ENCODE measurements at places on chromosomes 3 and 15.

DNA sequence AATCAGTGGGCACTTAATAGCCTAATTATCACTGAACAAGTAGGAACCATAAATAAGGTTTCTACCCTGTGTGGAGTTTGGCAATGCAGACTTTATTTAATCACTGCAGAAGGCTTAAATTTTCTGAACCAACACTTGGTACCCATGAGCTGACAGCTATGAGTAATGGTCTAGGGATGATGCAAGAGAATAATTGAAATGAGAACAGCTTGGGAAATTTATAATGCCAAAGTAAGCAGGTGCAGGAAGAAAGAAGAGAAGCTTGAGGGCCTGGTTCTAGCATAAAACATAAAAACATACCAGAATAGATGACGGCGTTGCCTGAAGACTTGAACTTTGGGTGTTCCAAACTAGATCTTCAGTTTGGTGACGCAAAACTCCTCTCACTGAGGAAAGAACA, 67.0 kb downstream of the IMPG2 start:
- no peak for DNase-seq

- DNase-seq, result no peak
Observed at GRCh38 chr3:193470710-193471109, 84.0 kb downstream of the ATP13A4 start.

GRCh38 chr3:45309876-45310275, 78.5 kb upstream of the LARS2 start:
- DNase-seq, result no peak

GRCh38 chr15:56817321-56818080, 84.2 kb upstream of the ZNF280D start:
- no peak for DNase-seq

DNA sequence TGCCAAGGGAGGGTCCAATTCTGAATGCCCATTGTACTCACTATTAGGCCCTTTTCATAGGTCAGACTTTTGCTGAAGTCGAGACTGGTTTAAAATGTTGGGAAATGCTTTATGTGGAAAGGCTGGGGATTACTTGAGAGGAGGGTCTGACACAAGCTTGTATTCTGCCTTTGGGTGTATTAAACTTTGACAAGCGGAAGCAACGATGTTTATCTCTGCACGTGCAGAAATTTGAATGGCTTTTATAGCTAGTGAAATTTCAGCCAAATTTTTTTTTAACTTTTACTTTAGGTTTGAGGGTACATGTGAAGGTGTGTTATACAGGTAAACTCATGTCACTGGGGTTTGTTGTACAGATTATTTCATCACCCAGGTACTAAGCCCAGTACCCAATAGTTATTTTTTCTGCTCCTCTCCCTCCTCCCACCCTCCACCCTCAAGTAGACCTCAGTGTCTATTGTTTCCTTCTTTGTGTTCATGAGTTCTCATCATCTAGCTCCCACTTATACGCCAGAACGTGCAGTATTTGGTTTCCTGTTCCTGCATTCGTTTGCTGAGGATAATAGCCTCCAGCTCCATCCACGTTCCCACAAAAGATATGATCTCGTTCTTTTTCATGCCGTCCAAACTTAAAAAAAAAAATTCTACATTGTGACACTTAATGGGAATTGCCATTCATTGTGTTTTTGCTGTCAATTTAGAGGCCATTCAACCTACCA, 223.0 kb upstream of the BHLHE40 start:
- no peak for DNase-seq

GRCh38 chr3:196962930-196963630, 5.6 kb downstream of the PIGZ start:
- no peak for DNase-seq

DNA sequence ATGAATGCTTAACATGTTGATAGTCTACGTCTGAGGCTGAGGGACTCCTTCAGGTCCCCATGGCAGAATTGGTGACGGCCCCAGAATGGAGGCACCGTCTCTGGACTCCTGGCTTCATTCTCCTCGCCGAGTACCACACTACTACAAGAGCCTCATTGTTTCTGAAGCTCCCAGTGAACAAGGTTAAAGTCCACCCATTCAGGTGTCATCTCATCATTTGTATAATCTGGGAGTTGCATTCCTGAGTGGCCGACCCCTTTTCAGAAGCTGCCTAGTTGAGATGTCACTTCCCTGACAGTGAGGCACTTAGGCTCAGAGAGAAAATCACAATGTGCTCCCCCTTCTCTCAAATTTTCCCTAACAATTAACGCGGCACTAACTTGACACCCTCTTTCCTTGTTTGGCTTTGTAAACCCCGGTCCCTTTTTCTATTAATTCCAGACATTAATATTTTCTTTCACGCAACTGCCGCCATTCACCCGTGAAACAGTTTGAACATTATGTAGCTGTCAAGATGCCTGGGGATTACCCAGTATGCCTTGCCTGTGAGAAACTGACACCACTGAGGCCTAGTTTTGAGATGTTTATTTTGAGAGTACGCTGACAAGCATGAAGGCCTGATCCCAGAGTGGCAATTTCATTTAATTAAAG, 105.6 kb downstream of the MCTP2 start:
- DNase-seq, result no peak

DNA sequence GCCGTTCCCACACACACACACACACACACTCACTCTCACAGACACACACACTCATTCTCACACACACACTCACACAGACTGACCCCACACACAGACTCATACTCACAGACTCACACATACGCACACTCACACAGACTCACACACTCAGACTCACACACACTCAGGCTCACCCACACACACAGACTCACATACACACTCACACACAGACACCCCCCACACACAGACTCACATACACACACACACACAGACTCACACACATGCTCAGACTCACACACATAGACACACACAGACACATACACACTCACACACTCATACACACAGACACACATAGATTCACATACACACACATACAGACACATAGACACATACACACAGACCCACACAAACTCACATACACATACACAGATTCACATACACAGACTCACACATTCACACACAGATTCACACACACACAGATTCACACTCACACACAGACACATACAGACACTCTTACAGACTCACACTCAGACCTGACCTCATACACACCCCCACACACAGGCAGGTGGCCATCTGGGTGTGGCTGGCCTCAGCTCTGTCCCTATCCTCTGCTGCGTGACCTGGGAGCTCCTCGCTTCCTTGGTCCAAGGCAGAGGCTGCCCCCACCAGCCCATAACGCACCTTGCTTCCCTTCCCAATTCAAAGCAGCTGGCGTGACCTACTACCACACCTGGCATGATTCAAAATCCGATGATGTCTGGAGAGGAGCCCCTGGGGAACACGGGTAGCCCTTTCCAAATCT, 1.9 kb downstream of the C3orf22 start:
- DNase-seq, result no peak

DNA sequence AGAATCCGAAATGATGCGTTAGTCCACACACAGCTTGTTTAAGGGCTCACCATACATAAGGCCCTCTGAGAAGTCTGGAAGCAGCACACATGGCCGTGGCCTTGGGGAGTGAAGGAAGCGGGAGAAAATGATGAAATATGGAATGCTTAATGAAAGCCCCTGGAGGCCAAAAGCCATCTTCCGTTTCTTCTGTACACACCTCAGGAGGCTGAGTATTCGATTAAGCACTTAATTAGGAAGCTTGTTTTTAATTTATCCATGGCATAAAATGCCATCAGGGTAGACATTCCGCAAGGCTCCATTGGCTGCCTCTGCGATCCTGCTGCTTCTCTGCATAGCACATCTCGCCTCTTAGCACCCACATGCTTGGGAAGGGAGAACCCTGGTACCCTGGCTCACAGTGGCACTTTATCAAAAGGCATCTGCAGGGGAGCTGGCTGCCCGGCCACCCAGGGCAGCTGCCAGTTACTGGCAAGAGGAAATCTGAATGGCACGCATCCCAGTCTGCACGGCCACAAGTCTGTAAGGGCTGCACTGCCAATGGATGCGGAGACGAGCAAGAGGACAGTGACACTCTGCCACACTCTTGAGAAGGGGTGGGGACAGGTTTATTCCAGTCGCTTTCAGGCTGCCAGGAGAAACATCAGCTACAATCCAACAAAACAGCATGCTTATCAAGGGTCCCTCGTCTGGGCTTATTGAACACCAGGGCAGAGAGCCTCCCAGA, 356.2 kb downstream of the OCA2 start:
- DNase-seq, result no peak

- no peak for DNase-seq
Observed at GRCh38 chr3:108180194-108180593, 42.0 kb downstream of the IFT57 start.

- DNase-seq, result no peak
Observed at GRCh38 chr15:45064386-45064785, 41.4 kb downstream of the SORD start.

DNA sequence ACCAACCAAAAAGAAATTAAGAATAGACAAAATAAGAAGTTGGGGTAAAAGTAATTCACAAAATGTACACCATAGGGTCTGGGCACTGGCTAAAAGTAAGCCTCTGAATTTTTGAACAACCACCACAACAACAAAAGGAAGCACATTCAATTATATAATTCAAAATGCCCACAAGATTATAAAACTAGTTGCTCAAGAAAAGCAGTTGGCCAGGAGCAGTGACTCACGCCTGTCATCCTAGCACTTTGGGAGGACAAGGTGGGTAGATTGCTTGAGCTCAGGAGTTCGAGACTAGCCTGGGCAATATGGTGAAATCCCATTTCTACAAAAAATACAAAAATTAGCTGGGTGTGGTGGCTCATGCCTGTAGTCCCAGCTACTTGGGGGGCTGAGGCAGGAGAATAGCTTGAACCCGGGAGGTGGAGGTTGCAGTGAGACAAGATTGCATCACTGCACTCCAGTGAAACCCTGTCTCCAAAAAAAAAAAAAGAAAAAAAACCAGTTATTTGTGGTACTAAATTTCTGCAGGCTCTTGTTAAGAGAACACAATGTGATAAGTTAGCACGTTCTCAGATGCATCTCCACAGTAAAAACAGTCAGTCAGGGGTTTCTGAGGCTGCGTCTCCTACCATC, 6.6 kb upstream of the ATP11B start:
- DNase-seq, result no peak

- no peak for DNase-seq
Observed at GRCh38 chr3:195385526-195385925, 57.3 kb downstream of the ACAP2 start.

GRCh38 chr3:21697707-21698106, 53.3 kb downstream of the ZNF385D start:
- DNase-seq, result no peak

All from activated CD4-positive, alpha-beta T cell treated with anti-CD3 and anti-CD28 coated beads for 24 hours (primary cell).